ENCODE measurements at places on chromosomes 3 and 15.

DNA sequence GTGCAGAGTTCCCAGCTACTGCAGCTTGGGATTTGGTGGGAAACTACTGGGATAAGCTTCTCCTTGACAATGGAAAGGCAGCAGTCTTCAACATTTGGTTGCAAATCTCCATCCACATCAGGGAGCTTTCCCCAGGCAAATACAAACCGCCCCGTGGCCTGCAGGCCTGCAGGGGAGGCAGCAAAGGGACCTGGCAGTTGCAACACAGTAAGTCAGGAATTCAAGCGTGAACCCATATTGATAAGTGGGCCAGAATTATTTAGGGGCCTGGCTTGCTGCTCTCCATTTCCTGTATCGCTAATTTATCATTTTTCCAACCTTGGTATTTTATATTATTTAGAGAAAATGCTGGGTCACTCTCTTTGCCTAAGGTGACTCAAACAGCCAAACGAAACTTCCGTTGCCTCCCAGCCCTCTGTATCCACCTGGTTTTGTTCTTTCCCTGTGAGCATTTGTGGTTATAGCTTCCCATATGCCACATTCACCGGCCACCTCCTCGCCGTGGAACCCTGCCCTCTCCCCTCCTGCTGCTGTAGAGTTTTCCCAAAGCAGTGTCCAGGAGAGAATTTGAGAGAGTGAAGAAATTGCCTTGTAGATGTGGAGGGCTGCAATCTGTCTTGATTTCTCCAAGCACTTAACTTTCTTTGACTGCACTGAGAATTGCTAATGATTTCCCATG lies 34.8 kb downstream of the B3GALNT1 start:
- DNase-seq, result no peak

GRCh38 chr3:71281280-71281679 lies 302.2 kb downstream of the FOXP1 start:
- no peak for DNase-seq

DNA sequence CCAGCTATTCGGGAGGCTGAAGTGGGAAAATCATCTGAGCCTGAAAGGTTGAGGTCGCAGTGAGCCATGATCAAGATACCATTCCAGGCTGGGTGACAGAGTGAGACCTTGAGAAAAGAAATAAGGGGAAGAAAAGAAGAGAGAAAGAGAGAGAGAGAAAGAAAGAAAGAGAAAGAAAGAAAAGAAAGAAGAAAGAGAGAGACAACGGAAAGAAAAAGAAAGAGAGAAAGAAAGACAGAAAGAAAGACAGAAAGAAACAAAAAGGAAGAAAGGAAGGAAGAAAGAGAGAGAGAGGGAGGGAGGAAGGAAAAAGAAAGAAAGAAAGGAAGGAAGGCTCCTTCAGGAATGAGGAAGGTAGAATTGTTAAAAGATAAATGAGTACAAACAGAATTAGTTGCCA lies 84.5 kb downstream of the RPL22L1 start:
- no peak for DNase-seq

GRCh38 chr15:90872486-90873184 lies 4.2 kb downstream of the FURIN start:
- no peak for DNase-seq

- no peak for DNase-seq
These were observed 134.8 kb upstream of the MB21D2 start for GRCh38 chr3:193052354-193053045.

- DNase-seq, result no peak
These were observed 49.4 kb downstream of the NFKBIZ start for GRCh38 chr3:101898752-101899169.

- DNase-seq, result peak; percentile 49
These were observed 1.7 kb upstream of the SLC2A2 start for GRCh38 chr3:171028025-171028778.

DNA sequence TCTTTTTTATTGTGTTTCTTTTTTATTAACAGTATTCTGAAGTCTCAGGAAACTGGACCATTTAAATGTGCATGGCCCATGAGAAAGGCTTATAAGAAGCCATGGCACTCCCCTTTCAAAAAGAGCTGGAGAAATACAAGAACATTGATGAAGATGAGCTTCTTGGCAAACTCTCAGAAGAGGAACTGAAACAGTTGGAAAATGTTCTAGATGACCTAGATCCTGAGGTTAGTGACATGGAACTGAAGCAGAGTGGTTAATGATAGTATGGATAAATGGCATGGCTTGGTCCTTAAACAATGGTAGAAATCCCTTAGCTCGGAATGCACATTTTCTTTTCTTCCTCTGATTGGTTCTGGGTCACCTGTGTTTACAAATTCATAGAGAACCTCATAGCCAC lies 14.9 kb downstream of the TMOD2 start:
- DNase-seq, result no peak

- DNase-seq, result no peak
These were observed 338.3 kb upstream of the ZNF385D start for GRCh38 chr3:22089284-22089683.

DNA sequence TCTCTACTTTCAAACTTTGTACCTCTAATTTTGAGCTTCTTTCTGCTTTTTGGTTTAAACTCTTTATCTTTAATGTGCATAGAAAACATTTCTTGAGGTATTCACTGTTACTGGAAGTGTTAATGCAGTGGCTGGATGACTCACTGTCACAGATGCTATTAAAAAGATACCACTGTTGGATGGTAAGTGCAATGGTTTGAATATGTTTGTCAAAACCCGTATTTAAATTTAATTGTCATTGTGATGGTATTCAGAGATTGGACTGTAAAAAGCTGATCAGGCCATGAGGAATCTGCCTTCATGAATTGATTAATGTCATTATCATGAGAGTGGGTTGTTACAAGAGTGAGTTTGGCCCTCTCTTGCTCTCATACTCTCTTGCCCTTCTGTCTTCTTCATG lies 70.6 kb downstream of the AP4E1 start:
- DNase-seq, result peak; percentile 4

- no peak for DNase-seq
These were observed 99.2 kb upstream of the TRPM1 start for GRCh38 chr15:31200735-31201151.

GRCh38 chr3:37141676-37142075 lies 32.7 kb downstream of the LRRFIP2 start:
- DNase-seq, result no peak

GRCh38 chr15:62880278-62880677 lies 162.3 kb upstream of the TPM1 start:
- no peak for DNase-seq

- DNase-seq, result no peak
These were observed 15.3 kb downstream of the PXYLP1 start for GRCh38 chr3:141246958-141247301.

GRCh38 chr3:121835465-121835801 lies 424 bp downstream of the EAF2 start:
- no peak for DNase-seq

GRCh38 chr3:143187111-143187510 lies 67.5 kb downstream of the CHST2 start:
- no peak for DNase-seq

GRCh38 chr3:100627491-100627890 lies 18.1 kb downstream of the ADGRG7 start:
- DNase-seq, result no peak

DNA sequence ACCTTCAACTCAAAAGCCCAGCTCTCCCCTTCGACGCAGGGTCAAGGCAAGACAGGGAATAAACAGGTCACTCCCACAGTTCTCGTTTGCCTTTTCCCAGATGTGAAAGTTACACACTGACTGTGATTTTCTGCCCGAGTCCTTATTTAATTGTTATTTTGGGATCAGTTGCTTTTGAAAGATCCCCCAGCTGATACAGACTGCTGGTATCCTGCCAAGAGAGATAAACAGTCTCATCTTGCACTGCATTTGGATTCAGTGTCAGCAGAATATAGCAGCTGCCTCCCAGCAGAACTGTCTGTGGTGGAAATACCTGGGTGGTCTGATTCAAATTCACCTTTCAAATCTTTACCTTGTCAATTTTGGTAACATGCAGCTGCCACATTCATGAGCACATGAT lies 56.0 kb upstream of the FAM3D start:
- no peak for DNase-seq

DNA sequence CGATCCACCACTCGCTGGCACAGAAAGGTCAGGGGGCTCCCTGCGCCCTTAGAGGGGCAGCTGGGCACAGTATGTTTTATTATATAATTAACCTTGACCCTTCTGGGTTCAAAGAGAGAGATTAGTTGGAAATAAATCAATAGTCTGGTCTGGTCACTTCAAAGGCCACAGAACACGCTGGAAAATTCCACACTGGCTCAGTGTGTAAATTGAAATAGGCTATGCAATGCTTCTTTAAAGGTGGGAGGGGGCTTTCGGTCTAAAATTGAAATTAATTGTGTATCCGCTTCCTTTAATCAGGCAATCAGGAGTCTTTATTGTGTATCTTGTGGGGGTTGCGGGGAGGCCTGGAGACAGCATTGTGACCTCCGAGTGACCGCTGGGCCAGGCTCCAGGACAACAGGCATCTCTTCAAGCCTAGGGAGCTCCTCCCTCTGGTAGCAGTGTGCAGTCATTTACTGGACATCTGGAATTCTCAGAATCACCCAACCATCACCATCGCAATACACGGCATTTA lies 8.0 kb downstream of the RNU5B-1 start:
- DNase-seq, result no peak

DNA sequence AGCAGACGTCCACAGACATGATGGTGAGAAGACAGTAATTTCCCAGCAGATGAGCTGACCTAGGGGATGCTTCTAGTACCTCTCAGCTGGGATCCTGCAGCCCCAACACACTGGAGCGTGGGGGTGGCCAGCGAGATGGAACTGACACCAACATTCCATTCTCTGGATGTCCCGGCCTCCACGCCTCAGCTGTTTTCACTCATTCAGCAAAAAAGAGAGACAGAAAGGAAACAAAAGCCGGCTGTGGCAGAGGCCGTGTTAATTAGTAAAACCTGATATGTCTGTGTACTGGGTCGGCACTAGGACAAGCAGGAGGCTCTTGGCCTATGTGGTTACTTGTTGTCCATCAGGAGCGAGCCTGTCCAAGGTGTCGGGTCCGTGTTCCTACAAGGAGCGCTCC lies 82.6 kb upstream of the MYZAP start:
- no peak for DNase-seq

DNA sequence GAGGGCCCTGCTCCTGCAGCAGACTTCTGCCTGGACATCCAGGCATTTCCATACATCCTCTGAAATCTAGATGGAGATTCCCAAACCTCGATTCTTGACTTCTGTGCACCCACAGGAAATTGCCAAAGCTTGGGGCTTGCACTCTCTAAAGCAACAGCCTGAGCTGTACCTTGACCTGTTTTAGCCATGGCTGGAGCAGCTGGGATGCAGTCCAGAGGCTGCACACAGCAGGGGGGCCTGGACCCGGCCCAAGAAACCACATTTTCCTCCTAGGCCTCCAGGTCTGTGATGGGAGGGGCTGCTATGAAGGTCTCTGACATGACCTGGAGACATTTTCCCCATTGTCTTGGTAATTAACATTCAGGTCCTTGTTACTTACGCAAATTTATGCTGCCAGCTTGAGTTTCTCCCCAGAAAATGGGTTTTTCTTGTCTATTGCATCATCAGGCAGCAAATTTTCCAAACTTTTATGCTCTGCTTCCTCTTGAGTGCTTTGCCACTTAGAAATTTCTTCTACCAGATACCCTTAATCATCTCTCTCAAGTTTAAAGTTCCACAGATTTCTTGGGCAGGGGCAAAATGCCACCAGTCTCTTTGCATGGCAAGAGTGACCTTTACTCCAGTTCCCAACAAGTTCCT lies 11.8 kb upstream of the MYO5A start:
- no peak for DNase-seq

GRCh38 chr3:154023148-154023547 lies 98.0 kb upstream of the ARHGEF26 start:
- DNase-seq, result no peak

DNA sequence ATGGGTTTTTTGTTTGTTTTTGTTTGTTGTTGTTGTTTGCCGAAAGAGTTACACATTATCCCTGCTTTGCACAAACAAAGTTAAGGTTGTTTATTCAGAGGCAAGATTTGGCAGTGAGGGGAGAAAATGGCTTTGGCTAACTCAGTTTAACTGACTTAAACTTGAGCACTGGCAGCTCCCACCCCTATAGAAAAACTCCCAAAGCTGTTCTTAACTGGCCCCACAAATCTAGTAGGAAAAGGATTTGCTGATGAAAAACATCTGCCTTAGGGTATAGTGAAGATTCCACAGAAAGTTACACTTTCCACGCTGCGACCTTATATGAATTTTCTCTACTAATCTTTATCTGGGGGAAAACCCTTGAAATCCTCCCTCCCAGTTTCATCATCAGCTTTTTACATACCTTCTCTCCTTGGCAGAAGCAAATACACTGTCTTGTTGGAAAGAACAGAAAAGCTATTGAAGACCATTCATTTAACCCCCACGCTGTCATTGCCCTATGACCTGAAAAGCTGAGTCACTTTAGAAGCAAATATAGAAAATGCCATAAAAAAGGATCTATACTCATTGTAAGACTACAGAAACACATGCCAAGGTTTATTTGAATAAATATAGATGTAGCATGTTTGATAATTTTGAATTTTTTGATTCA lies 551.7 kb downstream of the NR2F2 start:
- DNase-seq, result no peak

DNA sequence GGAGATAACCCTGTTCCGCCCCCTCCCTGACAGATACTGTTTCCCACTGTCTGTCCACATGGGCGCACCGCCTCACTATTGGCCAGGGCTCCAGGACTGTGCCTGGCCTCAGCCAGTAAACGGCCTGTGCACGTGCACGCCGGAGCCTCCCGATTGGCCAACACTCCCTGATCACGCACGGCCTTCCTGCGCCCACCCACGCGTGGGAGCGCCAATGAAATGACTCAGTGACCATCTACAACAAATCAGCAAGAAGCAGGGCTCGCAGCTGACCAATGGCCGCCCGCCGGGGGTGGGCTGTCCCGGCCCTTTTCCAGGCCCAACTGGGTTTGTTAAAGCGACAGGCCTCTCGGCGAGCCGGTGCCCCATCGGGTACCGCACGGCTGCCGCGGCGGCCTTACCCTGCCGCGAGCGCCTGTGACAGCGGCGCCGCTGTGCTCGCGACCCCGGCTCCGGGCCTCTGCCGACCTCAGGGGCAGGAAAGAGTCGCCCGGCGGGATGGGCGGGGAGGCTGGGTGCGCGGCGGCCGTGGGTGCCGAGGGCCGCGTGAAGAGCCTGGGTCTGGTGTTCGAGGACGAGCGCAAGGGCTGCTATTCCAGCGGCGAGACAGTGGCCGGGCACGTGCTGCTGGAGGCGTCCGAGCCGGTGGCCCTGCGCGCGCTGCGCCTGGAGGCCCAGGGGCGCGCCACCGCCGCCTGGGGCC lies at the start of gene ARRDC4:
TSS of gene ARRDC4 (plus strand) at position 340 of the 703 bp plus-strand sequence. CDS start at position 499, 159 bp downstream.
- DNase-seq, result peak; percentile 100

- DNase-seq, result no peak
These were observed 51.0 kb upstream of the LMCD1 start for GRCh38 chr3:8450618-8451017.

All from BJ (cell line).